CD4-positive, alpha-beta T cell treated with Interleukin-4 for 4 hours (primary cell): ENCODE measurements at places on chromosomes 3 and 15.

DNA sequence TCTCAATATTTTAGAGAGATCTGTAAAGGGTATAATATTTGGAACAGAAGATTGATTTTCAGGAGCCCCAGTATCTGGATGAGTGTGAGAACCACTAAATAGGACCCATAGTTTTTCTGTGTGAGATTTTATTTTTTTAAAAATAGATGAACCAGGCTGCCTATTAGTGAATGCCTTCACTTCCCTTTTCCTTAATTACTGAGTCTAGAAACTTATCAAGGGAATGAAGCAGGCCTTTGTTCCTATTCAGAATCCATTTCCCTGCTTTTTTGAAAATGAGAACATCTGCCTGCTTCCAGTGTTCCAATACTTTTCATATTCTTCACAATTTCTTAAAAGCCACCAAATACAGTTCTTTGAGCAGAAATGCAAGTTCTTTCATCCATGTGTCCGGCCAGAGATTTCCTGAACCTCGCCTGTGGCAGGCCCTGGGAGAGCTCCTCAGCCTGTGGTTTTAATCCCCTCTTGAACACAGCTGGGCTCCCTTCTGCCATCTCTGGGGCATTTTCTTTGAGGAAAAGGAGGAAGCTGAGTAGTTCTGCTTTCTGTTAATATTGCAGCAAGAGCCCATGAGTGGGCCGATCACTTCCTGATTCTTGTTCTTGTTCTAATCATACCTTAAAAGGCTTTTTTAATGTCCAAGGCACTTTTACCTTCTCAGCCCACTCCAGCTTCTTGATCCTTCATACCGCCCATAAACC, 4.7 kb downstream of the EHD4 start:
- peak; percentile 16 for DNase-seq

DNA sequence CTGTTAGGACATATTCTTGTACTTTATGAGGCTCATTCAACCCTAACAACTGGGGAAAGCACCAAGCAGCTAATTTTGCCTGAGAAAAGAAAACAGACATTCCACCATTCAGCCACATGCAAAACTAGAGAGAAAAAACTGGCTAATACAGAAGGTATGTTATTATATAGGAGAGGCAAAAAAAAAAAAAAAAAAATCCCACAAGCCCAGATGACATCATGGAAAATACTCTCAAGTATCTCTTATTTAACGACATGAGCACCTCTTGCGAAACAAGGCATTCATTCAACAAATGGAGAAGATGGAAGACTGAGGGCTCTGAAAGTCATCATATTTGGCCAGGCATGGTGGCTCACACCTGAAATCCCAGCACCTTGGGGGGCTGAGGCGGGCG, 61.5 kb downstream of the PRICKLE2 start:
- no peak for DNase-seq

DNA sequence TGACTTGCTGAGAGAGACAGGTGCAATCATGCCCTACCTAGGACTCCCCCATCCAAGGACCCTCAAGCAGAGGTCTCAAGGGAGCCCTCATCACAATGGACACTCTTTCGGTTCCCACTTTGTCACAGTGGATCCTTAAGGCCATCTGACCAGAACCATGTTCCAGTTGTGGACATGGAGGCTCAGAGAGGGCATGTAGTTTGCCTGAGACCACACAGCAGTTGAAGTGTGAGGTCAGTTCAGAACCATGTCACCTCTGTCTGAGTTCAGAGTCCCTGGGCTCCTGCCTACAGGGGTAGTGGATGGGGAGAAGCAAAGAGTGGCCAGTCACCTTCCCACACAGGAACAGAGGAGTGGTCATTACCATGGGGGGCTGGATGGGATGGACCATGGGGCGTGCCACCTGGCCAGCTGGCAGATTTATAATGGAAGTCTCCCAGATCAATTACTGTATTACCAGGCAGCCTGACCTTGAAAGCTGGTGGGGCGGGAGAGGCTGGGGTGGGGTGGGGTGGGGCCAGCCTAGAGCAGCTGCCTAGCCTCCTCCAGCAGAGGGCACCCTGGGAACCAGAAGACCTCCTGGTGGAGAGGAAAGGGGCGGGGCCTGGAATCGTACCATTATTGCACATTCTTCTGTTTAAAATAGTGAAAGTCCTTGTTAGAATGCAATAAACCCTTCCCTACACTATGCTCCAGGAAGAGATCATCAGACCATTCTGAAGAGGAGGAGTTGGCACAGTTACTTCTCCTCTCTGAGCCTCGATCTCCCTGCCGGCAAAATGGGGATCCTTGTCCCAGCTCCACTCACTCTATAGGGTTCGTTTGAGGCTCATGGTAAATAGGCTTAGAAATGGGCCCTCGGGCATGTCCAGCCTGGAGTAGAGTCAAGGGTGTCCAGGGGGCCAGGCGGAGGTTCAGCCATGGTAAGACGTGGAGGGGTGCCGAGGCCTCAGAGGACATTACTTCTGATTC, 26.9 kb upstream of the LINGO1 start:
- no peak for DNase-seq

DNA sequence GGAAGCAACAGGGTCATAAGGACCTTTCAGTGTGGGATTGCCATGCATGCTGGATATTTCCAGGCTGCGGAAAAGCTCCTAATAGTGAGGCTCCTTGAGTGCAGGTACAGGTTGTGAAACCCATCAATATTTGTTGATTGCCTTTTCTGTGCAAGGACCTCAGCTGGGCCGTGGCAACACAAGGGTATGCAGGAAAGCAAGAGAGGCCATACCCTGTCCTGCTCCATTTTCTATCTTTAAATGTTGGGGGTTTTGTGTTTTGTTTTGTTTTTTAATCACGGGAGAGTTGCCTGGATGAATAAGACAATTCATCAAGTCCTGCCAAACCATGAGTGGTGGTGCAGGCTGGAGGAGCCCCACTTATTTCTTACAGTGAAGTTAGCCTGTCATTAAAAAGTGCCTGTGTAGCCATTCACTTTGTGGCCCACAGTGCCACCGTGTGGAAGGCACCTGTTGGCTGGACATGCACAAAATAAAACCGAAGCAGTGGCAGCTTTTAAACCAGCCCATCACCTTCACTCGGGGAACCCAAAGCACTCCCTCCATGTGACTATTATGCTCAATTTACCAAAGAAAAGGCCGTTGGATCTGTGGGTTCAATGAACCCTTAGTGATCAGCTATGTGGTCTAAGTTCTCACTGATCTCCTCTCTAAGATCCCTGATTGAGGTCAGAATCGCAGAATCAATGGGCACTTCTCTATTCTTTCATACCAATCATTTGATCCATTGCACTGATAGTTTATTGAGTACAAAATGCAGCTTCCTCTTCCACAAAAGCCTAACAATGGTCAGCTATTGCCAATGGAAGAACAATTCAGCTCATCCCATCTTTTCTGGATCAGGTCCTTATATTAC, 42.2 kb downstream of the CLDN18 start:
- DNase-seq, result no peak

GRCh38 chr3:14620512-14620911, 31.1 kb upstream of the CCDC174 start:
- DNase-seq, result no peak

- no peak for DNase-seq
These were observed 136.2 kb downstream of the SUCLG2 start for GRCh38 chr3:67518236-67518635.

DNA sequence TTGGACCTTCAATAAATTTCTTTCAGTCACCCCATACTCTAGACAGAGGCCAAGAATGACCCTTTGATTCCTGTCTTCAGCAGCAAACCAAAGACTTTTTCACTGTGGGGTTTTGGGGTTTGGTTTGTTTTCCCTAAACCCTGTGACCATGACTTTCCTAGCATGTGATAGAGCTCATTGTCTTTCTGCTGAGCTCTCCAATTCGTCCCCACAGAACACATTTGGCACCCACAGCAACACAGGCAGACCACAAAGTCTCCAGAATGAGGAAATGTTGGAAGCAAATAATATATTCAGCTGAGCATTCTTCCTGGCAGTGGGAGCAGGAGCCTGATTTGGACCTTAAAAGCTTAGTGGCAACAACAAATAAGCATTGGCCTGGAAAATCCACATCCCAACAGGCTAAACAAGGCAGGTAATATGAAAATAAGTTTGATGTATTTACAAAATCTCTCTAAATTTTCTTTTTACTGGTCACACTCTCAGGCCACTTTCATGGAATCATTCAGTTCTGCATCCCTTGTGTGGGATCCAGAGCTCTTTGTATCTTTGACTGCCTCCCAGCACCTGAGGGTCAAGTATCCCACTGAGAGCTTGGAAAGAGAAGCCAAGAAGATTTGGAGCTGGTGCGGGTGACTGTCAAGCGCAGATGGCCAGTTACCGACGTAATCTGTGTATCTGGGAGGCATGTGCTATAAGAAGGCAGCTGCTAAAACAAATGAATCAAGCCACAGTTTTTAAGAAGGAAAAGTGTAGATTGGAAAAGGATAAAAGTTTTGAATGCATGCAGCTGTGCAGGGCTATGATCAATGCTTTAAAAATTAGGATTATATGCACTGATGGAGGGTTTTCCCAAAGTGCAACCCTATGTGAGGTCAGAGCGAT, 36.5 kb upstream of the CPB1 start:
- DNase-seq, result no peak

DNA sequence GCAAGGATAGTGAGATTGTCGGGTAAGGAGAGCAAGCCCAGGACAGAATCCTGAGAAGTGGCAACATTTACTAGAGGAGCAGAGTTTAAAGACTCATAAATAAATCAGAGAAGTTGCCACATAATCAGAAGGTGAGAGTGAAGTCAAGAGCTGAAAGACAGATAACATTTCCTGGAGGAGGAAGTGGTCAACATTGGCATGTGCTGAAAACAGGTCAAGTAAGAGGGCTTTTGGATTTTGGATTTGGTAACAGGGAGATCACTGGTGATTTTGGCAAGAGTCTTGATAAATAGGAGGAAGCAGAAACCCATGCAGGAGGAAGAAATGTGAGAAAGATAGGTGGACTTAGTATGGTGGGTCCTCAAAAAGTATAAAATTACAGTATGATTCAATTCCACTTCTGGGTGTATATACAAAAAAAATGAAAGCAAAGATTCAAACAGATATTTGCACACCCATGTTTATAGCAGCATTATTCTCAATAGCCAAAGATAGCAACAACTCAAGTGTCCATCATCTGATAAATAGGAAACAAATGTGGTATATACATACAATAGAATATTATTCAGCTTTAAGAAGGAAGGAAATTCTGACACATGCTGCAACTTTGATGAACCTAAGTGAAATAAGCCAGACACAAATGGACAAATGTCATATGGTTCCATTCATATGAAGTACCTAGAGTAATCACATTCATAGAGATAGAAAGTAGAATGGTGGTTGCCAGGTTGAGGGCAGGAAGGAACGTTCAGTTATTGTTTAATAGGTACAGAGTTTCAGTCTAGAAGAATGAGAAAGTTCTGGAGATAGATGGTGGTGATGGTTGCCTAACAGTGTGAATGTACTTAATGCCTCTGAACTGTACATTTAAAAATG, 27.3 kb upstream of the MBNL1 start:
- peak; percentile 55 for DNase-seq

- DNase-seq, result no peak
These were observed 172.6 kb downstream of the FMN1 start for GRCh38 chr15:33021806-33022389.

GRCh38 chr3:127717357-127718244, 44.8 kb downstream of the ABTB1 start:
- DNase-seq, result no peak

DNA sequence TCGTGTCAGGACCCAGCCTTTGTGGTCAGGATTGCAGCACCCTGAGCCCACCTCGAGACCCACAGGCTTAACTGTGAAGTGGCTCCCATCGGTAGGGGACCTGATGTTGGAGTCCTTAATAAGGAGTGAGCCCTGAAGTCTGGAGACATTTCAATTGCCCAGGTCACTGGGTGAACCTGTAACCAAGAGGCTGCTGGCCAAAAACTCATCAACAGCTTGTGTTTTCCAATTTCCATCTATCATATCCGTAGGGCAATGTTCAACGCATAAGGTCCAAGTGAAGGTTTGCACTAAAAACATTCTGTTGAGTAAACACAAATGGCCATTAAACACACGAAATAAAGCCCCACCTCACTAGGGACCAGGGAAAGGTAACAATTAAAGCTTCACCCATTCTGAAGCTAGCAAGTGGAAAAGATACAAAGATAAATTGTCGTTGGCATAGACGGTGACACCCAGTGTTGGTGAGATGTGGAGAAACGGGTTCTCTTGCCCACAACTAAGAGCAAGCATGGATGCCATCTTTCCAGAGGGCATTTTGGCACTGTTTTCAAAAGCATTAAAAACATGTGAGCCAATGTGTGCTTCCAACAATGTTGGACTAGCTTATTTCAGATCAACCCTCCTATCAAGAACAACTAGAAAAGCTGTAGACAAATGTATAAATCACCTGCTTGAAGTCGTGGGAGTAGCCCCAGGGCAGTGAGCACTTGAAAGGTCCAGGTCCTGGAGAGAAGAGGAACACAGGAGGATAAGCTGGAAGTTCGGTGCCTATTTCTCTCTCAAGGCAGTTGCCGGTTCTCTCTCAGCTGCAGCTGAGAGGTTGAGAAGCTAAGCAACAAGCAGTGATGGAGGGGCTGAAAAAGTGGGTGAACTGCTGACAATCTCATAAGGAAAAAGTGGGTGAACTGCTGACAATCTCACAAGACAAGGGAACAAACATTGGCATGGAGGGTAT, 56.3 kb upstream of the PCSK6 start:
- DNase-seq, result no peak

- no peak for DNase-seq
These were observed 72.1 kb upstream of the ETV5 start for GRCh38 chr3:186180891-186181481.

GRCh38 chr15:101326462-101327146, 31.6 kb upstream of the SNRPA1 start:
- DNase-seq, result no peak

DNA sequence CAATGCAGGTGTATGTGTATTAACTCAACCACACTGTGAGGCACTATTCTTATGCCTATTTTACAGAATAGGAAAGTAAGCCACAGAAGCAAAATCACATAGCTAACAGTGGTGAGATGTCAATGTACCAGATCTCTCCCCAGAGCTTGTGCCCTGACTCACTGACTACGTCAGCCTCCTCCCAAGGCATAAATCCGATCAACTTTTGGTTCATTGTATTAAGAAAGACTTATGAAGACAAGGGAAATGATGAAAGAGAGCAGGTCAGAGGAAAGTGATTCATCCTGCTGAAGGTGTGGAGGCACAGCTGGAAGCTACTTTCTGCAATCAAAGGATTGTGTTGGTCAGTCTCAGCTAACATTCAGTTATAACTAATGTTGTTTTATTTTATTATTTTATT, 33.0 kb upstream of the SV2B start:
- no peak for DNase-seq

DNA sequence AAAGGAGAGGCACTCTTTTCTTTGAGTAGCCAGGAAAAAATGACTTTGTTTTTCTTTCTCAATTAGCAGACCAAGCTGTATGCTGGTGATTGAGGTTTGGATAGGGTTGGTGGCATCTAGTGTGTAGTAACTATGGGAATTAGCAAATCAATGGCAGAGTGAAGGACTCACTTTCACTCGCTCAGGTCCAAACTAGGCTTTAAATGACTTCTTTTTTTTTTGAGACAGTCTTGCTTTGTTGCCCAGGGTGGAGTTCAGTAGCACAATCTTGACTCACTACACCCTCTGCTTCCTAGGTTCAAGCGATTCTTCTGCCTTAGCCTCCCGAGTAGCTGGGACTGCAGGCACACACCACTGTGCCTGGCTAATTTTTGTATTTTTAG, 35.9 kb downstream of the PRKCI start:
- no peak for DNase-seq

- DNase-seq, result peak; percentile 20
These were observed at the start of gene PLD1 for GRCh38 chr3:171809861-171810628. Gene PLD1 (minus strand): TSS chr3:171810483. CDS start chr3:171738051, 72,432 bp downstream.
